ENCODE measurements at places on chromosomes 2 and 18.

GRCh38 chr18:22987547-22988189 lies 54.5 kb downstream of the RBBP8 start:
- DNase-seq = no peak

- DNase-seq = no peak
Measured at GRCh38 chr2:121727332-121727731, 9.3 kb downstream of the NIFK start.

DNA sequence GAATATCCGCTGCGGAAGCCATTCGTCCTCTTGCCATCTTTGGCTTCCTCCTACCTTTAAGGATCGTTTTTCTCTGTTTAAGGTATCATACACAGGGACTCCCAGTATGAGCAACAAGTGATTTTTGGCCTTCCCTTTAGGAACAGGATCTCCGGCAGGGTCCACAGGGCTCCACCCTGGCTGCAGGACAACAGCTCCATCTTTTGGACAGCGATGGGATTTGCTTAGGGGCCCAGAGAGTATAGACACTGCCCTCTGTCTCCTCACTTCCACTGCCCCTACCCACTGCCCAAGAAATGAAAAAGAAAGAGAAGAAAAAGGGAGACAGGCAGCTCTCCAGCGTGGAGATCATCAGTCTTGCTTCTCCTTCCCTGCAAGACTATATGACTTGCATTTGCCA lies 224.5 kb downstream of the UXS1 start:
- peak; percentile 26 for DNase-seq

DNA sequence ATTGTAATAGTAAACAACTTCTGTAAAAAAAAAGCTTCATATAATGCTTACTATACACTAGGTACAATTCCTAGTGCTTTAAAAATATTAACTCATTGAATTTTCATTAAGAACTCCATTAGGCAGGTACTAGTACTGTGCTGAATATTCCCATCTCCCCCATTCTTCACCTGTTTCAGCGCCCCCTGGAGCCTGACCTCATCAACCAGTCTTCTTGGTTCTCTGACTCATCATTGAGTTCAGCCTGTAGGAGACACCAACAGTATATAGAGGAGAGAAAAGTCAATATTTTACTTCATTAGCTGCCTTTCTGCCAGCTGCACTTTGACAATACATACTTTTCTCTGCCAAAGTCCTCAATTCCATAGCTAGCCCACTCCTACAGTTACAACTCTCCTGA lies 1009.9 kb upstream of the KLHL29 start:
- no peak for DNase-seq

GRCh38 chr2:217162533-217162932 lies 302.7 kb upstream of the TNP1 start:
- peak; percentile 66 for DNase-seq

DNA sequence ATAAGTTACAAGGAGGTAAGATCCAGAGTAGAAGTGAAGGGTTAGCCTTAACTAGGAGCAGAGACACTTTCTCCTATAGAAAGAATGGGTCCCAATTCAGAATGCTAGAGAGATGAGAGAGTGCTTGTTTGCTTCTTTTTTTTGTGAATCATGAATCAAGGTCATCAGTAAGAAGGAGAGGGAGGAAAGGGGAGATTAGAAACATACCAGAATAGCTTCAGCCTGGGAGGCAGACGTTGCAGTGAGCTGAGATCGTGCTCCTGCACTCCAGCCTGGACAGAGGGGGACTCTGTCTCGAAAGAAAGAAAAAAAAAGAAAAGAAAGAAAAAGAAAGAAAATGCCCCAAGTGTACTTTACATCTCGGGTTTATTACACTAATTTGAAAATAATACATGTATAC lies 55.8 kb upstream of the SLC35F5 start:
- no peak for DNase-seq

DNA sequence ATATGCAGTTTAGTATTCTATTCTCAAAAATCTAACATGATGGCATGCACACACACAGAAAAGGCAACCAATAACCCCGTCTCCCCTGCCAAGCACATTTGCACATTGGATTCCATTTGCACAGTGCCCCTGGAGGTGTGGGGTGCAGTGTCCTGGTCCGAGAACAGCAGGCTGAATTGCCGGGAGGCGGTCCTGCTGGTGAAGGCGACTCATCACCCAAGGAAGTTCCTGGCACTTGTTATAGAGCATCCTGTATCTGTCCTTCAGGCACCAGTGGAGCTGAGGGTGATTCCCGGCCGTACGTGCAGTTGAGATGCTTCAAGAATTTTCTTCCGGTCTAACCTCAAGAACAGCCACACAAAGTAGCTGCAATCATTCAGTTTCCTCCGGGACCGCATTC lies 73.0 kb upstream of the RAB12 start:
- no peak for DNase-seq

DNA sequence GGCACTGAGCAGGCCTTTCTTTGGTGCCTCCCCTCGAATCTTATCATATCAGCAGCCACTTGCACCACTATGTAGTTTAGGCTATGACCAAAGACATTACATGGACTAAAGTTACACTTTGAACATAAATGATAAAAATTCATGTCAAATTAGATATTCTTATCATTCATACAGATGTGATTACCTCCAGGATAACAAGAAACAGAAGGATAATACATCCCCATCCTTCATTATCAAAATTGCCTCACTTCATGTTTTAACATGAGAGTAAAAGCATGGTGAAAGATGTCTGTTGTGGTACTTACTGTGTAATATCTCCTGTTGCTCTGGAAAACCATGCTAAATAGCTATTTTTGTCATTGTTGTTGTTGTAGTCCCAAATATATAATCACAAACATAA lies 230.8 kb upstream of the RND3 start:
- no peak for DNase-seq

DNA sequence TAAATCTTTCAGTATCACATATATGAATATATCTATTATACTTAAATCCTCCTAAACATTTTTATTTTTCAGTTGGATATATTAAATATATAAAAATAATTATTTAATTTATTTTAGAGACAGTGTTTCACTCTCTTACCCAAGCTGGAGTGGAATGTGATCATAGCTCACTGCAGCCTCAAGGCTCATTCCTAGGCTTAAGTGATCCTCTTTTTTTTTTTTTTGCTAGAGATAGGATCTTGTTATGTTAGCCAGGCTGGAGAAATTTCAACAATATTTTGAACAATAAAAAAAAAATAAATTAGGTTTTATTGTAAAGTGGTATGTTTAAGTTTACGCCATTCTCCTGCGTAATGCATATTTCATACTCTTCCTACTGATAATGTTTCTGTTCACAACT lies 4.2 kb downstream of the SPAST start:
- DNase-seq = no peak

DNA sequence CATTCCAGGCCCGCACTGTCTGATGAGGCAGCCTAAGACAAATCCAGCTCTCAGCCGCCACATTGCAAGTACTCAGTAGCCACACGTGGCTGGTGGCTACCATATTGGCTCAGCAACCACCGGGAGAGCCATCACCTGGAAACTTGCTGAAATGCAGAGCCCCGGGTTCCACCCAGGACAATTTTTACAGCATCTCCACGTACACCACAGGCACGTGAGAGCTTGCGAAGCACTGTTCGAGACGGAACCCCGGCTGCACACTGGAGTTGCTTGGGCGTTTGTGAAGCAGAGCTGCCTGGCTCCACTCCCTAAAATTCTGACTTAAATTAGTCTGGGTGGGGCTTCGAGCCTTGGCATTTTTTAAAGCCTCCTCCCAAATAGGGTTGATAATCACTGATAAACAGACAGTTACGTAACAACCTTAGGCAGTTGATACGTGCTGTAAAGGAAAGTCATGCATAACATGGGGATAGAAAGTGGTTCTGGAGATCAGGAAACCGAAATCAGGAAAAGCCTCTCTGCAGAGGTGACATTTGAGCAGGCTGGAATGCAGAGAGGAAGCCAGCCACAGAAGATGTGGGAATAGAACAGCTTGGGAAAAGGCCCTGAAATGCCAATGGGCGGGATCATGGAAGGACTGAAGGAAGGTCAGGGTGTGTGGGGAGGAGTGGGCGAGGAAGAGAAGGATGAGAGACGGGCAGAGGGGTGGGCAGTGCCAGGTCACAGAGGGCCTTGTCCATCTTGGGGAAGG lies 6.2 kb downstream of the ASAP2 start:
- no peak for DNase-seq

DNA sequence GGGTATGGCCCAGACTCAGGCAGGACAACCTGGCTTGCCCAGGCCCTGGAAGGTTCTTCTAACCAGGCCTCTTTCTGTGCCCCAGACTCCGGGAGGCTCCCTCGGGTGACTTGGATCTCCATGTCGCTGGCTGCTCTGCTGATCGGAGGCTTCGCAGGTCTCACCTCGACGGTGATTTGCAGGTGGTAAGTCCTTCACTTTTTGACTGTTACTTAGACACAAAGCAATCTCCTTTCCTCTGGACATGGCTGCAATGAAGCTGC lies 103.5 kb downstream of the TPO start:
- no peak for DNase-seq

DNA sequence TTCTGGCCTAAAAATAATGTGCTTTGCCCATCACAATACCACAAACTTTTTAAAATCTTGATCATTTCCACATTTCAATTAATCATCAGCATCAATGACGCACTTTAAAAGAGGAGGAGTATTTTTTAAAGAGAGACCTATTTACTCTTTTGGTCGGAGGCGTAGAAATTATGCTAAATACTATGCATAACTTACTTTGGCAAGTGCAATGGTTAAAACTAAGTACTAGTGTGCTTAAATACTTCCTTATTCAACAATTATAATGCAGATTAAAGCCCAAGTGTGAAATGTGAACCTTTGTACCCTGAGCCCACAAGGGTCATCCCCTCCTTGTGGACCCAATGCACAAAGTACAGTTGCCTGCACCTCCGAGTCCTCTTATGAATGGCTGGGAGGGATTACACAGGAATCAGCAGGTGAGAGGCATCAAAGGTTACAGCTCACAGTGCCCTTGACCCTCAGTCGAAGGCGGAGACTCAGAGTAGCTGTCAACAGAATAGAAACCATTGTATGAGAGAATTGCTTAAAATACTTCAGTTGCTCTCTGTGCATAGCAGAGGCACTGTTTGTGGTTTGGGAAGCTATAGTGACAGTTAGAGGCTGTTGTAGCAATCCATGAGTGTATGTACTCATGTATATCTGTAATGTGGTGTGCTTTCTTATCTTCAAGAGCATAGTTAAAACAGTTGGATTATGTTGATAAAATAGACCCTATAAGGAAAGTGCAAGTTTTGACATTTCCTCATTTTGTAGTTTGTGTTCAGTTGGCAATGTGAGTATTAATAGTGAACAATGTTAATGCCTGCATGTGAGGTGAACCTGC lies 151.7 kb upstream of the ITGA4 start:
- no peak for DNase-seq

GRCh38 chr2:176781570-176782217 lies 430.9 kb upstream of the HNRNPA3 start:
- no peak for DNase-seq

GRCh38 chr2:219671279-219671678 lies 43.8 kb downstream of the SLC4A3 start:
- DNase-seq = no peak

DNA sequence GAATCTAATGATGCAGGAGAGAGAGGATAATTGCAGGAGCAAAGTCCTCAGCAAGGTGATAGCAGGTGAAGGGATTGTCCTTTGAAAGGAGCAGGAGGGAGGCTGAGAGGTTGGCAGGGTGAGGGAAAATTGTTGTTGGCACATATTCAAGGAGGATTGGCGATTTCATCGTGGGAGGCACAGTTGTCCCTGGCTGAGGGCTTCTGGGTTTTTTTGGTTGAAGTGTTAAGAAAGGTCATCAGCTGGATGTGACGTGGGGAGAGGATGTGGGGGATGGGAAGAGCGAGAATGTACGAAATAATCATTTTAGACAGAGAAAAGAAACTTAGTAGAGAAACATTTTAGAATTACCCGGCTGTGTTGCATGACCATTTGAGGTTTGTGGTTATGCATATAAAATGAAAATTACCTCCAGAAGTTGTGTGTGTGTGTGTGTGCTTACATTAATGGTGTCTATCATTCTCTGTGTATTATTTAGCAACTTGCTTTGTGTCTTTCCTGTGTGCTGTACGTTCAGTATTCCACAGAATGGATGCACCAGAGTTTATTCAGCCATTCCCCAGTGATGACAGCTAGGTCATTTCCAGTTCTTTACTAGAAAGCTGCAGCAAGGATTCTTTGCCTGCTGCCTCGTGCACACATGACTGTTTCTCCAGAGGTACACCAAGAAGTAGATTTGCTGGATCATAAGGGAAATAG lies 67.6 kb downstream of the SDC1 start:
- no peak for DNase-seq

GRCh38 chr2:123839326-123839725 lies 185.8 kb upstream of the CNTNAP5 start:
- DNase-seq = no peak

DNA sequence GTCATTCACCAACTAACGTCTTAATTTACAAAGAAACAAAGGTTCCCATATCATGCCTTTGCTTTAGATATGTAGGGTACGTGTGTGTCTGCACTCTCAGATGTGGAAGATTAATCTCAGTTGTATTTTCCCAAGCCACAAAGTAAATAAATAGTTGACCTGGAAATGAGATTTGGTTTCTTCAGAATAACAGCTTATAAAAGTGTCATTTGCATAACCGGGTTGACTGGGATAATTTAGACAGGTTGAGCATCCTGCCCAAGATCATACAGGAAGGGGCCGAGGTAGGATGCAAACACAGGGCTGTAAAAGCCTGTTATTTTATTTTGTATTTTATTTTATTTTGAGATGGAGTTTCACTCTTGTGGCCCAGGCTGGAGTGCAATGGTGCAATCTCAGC lies 19.5 kb downstream of the ATG16L1 start:
- DNase-seq = no peak

- DNase-seq = no peak
Measured at GRCh38 chr2:105135436-105135835, 97.6 kb downstream of the MRPS9 start.

DNA sequence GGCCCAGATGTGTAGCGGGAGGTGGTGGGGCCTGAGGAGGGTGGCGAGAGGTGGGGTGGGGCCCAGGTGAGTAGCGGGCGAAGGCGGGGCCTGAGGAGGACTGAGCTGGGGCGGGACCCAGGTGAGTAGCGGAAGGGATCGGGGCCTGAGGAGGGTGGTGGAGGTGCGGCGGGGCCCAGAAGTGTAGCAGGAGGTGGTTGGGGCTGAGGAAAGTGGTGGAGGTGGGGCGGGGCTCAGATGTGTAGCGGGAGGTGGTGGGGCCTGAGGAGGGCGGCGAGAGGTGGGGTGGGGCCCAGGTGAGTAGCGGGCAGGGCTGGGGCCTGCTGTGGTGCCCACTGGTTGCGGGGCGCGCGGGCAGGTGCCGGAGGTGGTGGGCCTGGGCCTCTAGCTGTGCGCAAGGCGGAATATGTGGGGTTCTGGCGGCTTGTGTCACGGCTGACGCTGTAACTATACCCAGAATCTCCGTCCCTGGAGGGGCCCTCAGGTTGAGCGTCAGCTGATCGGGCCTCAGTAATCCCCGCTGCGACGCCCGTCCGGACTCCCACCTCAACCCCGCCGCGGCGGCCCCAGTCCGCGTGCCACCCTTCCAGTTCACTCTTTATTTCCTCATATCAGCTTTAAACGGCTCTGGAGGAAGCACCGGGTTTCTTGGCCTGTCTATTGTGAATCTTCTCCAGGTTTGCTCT lies 866 bp upstream of the SF3B6 start:
- DNase-seq = no peak

Measured in T-helper 2 cell (primary cell).